Choroid plexus epithelial cell (primary cell): ENCODE measurements at places on chromosomes 7 and 10.

- peak; percentile 70 for DNase-seq
Measured at GRCh38 chr10:96765406-96766240, 45.3 kb upstream of the PIK3AP1 start.

- DNase-seq, result no peak
Measured at GRCh38 chr7:159068893-159069448, 75.7 kb downstream of the VIPR2 start.

DNA sequence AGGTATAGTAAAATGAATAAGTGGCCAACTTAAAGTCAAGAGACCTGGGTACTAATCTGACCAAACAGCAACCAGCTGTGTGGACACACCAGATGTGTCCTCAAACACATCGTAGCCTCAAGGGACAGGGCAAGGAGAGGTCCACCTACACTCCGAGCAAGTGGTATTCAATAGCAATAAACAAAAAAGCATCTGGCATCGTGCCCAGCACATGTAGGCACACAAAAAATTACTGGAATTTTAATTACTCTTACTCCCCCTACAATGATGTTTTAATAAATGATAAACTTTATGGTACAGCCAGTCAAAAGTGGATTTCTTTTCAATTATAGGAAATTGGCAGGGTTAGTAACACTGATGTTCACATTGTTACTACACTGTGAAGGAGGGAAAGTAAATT lies 3.5 kb upstream of the RGS10 start:
- DNase-seq, result no peak

GRCh38 chr7:127870231-127870907 lies 160.9 kb downstream of the LRRC4 start:
- no peak for DNase-seq

DNA sequence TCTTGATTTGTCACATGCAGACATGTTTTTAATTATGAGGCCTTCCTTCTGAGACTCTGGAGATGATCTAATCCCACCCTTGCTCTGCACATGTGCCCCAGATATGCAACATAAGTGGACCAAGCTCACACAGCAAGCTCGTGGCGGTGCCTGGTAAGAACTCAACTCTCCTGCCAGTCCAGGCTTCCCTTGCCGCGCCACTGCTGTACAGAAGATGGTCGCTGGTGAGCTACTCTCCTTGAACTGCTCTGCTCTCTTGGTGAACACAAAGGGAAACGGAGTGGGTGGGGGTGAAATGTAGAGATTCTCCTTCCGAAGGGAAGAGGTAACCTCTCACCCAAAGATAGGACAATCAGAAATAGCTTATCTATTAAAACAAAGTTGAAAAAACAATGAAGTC lies 25.7 kb downstream of the MYOF start:
- no peak for DNase-seq

DNA sequence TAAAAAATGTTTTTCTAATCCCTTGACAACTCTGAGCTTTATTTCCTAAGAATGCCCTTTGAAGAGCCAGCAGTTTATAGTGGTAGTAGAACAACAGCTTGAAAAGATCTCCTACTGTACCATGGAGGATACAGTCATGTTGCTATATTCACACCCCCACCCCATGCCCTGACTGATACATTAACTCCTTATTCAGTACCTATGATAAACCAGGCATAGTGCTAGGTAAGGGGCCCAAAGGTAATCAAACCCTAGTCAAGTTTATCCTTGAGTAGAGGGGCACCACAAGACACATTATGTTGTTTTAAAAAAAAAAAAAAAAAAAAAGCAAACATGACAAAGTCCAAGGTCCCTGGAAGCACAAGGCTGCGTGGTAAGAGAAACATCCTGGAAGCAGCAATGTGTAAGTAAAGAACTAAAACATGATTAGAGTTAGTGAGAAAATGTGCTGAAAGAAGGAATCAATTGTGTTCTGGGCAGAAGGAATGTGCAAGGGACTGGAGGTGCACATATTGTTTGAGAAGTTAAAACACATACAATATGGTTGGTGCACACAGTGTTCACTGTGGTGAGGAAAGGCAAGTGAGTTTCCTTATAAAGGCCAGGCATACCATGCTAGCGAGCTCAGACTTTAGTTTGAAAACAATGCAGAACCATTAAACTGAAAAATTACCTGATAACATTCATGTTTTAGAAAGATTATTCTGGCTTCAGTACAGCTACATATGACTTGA lies 51.2 kb downstream of the PDE1C start:
- DNase-seq, result no peak

DNA sequence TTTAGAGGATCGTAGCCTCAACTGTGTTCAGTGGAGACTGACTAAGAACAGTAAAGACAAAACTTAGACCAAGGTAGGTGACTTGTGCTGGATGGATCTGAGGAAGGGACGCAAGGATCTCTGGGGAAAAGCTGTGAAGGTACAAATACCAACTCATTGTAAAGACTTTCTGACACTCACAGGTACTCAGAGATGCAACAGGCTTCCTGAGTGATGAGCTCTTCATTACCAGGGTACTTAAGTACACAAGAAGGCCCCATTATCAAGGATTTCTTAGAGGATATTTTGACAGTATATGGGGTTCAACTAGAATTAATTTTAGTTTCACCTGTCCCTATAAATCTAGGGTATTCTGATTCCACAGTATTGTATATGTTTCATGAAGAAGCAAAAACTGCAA lies 440.7 kb downstream of the PLXDC2 start:
- DNase-seq, result no peak

DNA sequence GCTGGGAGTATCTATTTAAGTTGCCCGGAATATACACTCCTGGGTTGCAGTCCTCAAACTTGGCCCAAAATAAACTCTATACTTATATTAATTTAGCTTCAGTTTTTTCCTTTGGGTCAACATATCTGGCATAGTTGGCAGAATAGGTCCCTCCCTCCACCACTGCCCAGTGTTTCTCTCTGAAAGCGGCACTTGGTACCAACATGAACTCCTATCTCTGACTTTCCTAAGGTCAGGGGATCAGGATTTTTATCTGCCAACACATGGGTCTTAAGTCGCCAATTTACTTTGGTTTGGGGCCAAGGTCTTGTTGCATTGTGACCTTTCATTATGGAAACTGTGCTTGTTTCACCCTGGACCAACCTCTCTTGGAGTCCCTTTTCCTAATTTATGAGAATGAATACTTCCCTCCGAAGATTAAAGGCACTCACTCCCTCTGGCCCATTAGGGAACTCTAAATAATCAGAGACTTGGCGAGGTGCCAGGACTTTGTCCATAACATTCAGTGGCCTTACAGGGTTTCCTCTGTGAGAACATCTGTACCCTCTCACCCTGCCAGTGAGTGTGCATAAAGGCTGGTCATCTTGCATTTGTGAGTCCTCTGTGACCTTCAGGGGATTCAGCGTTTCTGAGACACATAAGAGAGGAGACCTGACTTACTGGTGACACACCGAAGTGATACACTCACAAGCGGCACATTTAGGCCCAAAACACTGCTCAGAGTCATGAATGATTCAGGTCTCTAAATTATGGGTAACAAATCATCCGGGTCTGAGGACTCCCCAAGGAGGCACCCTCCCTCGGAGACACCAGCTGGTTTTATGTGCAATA lies 19.7 kb upstream of the FKBP9 start:
- peak; percentile 53 for DNase-seq

GRCh38 chr7:1523844-1524243 lies 6.7 kb upstream of the MAFK start:
- DNase-seq, result no peak

DNA sequence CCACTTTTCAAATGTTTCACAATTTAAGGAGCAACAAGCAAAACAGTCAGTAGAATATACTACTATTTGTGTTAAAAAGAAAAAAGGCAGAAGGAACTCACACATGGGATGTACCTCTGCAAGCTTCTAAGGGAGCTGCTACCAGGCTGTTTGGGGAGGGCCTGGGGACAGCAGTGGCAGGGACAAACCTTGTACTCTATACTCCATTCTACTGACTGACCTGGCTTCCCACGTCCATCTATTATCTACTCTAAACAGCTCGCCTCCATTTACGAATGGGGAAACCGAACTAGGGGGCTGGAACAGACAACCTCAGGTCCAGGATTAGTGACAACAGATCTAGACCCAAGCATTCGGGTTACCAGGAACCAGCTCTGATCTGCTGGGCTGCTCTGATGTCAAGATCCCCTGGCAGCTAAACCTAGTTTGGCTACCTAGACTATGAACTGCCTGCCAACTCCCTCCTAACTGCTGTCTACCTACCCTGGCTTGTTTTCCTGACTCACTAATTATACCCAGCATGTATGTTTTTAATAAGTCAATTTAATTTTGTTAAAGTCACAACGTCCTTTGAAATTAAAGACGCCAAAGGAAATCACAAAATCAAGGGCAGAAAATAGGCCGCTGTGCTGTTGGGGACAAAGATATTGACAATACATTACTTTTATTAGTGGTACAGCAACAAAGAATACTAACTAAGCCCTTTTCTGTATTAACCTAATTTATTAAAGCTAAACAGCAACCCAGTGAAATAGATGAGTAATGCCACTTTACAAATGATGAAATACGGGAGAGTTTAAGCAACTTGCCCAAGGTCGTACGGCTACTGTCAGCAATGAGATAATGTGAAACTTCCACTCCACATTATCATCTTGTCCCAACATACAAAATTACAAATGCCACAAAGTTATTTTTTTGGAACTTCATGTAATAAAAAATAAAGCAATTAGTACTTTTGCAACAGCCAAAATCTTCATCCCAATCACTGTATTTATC lies 5.3 kb downstream of the PSAP start:
- no peak for DNase-seq

- DNase-seq, result no peak
Measured at GRCh38 chr10:17428351-17429097, 25.9 kb downstream of the ST8SIA6 start.

DNA sequence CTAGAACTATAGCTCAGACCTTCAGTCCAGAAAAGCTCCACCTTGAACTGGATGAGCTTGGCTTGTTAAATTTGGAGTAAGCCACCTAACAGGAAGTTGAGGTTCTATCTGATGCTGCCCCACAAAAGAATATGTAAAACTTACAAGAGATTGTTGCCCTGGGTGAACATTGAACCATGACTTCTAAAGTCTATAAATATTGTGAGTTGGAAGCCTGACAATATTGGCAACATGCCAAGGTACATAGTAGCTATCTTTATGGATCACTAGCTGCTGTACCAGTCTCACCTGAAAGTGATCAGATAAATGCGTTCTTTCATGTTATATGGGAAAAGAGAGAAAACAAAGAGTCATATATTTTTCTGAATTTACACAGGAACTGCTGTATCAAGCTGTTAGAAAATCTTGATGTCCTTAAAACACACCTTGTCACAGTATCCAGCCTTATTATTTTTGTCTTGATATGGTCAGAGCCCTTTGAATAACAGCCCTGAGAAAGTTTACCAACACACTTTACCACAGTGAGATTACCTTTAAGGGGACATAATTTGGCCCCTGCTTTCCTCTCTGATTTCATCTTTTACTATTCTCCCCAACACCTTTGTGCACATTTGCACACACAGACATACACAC lies 92.0 kb downstream of the LSMEM1 start:
- no peak for DNase-seq

- peak; percentile 30 for DNase-seq
Measured at GRCh38 chr7:135775230-135775629, 26.6 kb upstream of the FAM180A start.

DNA sequence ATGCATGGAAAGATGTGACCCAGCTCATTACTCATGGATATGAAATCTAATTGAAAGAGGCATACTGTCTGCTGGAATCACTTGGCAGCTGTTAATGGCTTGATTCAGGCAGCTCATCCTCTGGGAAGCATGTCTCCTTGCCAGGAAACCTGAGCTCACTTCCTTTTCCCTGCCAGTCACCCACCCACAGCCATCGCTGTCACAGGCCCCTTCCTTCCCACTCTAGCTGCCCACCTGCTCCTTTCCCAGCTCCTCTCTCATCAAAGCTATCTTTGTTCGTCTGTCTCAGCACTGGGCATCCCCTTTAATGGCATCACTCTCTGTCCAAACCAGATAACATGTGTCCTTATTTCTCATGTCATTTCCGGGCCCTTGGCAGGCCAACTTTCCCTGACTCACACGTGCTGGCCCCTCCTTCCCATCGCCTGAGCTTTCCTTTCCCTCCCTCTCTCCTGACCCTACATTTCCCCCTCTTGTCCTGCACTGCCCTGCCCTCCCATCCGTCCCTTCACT lies 721.9 kb downstream of the TNS3 start:
- DNase-seq, result peak; percentile 18

DNA sequence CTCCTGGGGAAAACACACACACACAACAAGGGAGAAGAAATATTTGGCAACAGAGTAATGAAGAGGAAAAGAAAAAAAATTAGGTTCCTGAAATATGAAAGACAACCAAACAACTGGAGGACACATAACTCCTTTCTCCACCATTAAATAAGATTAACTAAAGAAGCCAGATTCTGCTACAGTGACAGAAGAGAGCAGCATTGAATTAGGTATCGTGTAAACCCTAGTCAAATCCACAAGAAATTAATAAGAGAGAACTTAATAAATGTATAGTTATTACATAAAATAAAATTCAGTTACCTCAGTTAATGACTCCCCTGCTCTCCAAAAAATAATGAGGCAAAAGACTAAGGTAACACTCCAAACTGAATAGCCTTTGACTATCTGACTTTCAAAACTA lies 306.7 kb downstream of the CRPPA start:
- DNase-seq, result peak; percentile 85

GRCh38 chr7:91034459-91035368 lies 229.5 kb upstream of the FZD1 start:
- DNase-seq, result peak; percentile 78

GRCh38 chr10:6958711-6959110 lies 378.6 kb upstream of the PRKCQ start:
- no peak for DNase-seq

- DNase-seq, result peak; percentile 54
Measured at GRCh38 chr10:127945341-127945758, 38.4 kb downstream of the PTPRE start.

- peak; percentile 58 for DNase-seq
Measured at GRCh38 chr10:24889639-24890038, 62.8 kb downstream of the PRTFDC1 start.

DNA sequence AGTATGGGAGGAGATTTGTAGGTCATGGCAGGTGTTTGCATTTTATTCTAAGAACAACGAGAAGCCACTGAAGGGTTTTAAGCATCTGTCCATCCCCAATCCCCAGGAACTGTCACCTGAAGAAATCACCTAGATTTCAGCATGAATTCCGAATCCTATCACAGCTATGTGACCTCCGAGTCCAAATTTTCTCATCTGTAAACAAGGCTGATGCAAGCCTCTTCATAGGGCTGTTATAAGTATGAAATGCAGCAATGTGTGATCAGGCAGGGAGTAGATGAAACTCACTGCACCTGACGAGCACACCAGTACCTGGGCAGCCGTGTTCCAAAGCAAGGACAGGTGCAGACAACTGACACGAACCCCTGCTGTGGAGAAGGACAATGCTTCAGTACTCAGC lies 14.0 kb downstream of the HABP2 start:
- no peak for DNase-seq
